ENCODE measurements at places on chromosomes 1 and 21.
A peak's percentile ranks its signal among the peaks of the same experiment; 100 is the strongest.

- no peak for DNase-seq
These were observed 2.0 kb upstream of the OR14I1 start for GRCh38 chr1:248704606-248705005.

DNA sequence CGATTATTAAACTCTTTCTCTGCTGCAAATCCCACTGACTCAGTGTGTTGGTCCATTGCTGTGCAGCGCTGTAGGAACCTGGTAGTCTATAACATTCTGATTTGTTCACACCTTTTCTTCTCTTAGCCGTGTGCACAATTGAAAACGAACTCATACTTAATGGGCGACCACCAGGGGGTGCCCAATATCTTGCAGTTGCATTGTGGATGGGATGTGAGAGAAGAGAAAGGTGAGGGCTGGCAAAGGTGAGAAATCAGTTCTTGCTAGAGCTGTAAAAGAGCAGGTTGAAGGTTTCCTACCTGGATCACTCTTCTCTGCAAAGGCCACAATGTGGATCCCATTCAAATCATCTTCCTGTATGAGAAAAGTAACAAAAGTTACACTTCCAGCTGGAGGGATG is 51.0 kb downstream of the CASQ2 start:
- DNase-seq, result no peak

GRCh38 chr1:212040629-212041412 is 5.3 kb downstream of the DTL start:
- no peak for DNase-seq

DNA sequence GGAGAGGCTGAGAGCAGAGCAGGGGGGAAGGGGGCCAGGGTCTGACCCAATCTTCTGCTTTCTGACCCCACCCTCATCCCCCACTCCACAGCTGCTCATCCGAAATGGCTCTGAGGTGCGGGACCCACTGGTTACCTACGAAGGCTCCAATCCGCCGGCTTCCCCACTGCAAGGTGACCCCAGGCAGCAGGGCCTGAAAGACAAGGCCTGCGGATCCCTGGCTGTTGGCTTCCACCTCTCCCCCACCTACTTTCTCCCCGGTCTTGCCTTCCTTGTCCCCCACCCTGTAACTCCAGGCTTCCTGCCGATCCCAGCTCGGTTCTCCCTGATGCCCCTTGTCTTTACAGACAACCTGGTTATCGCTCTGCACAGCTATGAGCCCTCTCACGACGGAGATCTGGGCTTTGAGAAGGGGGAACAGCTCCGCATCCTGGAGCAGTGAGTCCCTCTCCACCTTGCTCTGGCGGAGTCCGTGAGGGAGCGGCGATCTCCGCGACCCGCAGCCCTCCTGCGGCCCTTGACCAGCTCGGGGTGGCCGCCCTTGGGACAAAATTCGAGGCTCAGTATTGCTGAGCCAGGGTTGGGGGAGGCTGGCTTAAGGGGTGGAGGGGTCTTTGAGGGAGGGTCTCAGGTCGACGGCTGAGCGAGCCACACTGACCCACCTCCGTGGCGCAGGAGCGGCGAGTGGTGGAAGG is 17.1 kb upstream of the HDAC1 start:
- DNase-seq, result no peak

DNA sequence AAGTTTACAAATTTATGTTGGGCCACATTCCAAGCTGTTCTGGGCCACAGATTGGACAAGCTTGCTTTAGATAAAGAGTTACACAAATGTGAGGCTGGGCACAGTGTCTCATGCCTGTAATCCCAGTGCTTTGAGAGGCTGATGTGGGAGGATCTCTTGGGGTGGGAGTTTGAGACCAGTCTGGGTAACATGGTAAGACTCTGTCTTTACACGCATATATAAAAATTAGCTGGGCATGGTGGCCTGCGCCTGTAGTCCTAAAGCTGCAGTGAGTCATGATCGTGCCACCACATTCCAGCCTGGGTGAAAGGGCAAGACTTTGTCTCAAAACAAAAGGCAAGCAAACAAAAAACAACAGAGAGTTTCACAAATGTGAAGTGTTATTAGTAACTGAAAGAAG is 5.9 kb upstream of the VCAM1 start:
- no peak for DNase-seq

GRCh38 chr1:166383137-166383536 is 216.3 kb upstream of the FAM78B start:
- peak; percentile 10 for DNase-seq

DNA sequence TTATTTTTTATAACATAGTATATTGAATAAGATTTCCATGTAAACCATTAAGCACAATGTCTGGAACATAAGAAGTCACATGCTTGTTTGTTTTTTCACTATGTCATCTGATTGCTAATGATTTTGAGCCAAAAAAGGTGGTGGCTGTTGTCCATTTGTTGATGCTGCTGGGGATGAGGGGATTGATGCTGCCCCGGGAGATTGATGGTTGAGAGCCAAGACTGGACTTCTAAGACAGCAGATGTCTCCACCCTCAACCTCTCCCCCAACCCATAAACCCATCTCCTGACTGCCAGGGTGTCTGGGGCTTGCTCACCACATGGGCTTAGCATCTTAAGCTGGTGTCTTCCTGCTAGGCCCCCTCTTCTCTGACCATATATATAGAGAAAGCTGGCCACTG is 35.8 kb upstream of the CD34 start:
- DNase-seq, result no peak

DNA sequence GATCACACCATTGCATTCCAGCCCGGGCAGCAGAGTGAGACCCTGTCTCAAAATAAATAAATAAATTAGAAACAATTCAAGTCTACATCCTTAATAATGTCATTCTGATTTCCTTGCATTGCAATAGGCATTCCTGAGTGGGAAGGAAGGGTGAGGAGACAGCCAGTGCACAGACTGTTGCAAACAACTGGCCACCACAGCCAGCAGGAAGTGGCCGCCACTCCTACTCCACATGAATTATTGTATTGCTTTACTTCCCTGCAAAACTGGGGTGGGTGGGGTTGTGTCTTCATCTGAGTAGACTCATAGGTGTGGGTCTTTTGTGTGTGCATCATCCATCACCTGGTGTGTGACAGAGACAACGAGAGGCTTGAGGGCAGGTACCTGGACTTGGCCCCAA is 60.1 kb downstream of the OPTC start:
- DNase-seq, result no peak

GRCh38 chr1:229030630-229031029 is 240.3 kb upstream of the RAB4A start:
- DNase-seq, result no peak

DNA sequence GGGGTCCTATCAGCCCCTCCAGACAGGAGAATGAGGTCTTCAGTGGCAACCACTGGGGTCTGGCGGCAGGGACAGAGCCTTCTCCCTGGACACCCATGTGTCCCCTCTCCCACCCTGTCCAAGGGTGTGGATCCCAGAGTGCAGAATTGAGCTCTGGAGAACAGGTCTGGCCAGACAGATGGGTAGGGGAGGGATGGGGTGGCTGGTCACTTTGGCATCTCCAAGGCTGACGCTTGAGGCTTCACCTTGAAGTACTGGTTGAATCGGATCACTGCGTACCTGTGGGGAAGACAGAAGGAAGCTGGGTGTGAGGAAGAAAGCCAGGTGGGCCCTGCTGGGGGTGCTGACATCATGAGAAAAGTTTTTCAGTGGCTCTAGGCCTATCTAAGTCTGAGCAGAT is 19.9 kb downstream of the ETNK2 start:
- no peak for DNase-seq

DNA sequence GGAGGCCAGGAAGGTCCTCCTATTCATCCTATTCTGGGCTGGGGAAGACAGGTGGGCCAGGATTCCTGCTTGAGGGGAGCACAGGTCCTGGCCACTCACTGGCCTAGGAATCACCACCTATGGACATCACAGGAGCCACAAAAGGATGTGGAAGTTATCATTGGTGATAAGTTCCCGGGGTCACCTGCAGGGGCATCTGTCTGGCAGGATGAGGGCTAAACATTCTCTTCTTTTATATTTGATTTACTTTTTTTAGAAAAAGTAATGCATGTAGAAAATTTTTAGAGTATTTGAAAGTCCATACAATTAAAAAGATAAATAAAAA is 33.2 kb upstream of the KIAA0040 start:
- DNase-seq, result no peak

DNA sequence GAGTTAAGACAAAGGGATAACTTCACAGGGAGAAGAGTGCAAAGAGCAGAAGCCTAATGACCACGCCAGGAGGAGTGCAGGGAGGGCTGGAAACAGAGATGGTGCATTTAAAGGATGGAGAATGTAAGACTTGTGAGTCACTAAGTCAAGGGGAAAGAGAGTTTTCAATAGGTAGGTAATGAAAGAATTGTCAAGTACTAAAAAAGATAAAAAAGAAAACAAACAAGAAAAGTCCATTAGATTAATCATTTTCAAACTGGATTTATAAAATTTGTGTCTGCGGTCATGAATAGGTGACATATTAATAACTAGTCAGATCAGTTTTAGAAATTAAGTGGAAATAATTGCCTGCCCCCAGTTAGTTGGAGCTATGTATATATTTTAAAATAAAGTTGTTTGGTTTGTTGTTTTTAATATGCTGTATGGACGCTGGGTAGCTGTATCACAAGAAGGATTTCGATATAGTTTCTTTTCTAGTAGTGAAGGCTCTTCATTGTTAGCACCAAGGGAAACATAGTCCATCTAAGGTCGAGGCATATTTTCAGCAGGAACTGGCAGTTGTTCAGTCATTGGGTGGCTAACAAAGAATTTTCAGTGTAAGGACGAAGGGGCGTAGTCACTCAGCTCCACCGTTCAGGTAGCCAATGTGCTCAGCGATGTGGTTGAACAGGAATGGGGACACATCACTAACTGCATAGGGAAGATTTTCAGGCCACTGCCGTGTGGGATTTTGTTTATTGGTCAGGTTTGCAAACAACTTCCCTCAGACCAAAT is 203.0 kb downstream of the TGFB2 start:
- no peak for DNase-seq

- DNase-seq, result no peak
These were observed 30.3 kb downstream of the TEX35 start for GRCh38 chr1:178543290-178543607.

DNA sequence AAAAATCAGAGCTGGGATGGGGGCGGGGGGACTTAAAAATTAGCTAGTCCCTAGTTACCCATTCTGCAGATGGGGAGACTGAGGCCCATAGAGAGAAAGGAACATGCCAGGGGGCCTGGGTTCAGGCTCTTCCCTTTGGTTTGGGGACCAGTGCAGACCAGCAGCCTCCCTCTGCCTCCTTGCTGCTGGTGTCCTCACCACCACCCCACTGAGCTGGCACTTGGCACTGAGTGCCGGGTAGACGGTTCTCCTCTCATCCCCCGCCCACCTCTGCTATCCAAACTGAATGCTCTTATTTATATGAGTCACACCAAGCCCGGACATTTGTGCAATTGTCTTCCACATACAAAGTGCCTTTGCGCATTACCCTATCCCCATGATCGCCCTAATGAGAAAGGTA is 39.2 kb downstream of the CAMK2N1 start:
- no peak for DNase-seq

GRCh38 chr21:36849461-36850105 is 116.9 kb downstream of the HLCS start:
- no peak for DNase-seq

- no peak for DNase-seq
These were observed 21.5 kb downstream of the MAP3K7CL start for GRCh38 chr21:29151931-29152330.

DNA sequence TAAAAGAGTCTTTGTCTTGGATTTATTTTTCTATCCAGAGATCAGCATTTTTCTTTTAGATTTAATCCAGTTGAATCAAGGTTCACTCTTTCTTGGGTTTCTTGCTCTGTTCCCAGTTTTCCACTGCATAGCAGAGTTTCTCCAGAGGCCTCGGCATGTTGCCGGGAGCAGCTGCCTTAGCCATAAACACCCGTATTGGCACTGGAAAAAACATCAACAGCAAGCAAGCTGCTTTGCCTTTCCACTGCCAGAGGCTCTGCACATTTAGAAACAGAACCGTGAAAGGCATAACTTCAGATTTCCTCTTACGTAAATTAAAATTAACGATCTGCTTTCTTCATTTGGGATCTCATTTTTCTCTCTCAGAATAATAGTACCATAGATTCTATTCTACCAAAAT is 181.8 kb upstream of the L1TD1 start:
- DNase-seq, result no peak

GRCh38 chr1:246460406-246460805 is 46.7 kb downstream of the SMYD3 start:
- no peak for DNase-seq

GRCh38 chr1:88398338-88398737 is 285.7 kb upstream of the PKN2 start:
- no peak for DNase-seq

DNA sequence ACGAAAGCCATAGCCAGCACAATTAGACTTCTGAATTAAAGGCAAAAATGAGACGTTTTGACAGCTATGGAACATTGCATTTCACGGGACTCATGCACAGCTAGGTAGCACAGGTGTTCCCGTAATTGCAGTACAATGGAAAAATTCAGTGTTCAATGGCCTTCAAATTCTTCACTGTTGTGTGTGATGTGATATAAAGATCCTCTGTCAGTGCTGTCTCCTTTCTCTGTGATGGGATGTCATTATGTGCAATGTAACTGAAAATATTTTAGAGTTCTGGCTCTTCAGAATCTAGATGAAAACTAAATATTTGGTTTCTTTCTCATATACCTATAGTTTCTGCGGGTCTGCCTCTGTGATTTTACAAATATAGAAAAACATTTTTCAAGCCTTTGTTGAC is 1599.7 kb downstream of the MRPL39 start:
- DNase-seq, result no peak

DNA sequence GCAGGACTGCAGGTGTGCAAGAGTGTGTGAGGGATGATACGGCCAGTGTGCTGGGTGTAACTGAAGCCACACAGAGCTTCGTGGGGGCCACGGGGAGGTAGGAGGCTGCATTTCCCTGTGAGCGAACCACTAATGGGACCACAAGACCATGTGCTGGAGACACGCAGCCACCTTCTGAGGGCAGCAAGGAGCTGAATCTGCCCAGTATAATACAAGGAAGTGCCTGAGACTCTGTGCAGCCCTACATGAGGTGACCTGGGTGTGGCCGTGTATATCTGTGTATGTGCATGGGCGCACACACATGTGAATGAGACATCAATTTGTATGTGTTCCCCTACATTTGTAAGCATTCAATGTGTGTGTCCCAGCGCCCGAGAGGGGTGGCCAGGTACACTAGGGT is 50.8 kb downstream of the CHD5 start:
- DNase-seq, result no peak

- no peak for DNase-seq
These were observed 36.0 kb upstream of the ABCD3 start for GRCh38 chr1:94382201-94382600.

DNA sequence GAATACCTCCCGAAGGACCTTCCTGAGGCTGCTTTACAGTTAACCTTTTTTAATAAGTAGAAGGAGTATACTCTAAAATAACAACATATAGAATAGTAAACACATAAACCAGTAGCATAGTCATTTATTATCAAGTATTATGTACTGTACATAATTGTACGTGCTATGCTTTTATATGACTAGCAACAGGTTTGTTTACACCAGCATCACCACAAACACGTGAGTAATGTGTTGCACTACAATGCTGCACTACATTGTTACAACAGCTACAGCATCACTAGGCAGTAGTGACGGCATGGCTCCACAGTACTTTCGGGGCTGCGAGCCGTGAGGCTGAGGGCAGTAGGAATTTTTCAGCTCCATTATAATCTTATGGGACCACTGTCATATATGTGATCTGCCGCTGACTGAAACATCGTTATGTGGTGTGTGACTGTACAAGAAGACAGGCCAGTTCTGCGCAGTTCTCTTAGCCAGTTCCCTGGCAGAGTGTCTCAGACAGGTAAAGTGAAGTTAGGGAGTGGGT is 82.8 kb upstream of the LRRC8D start:
- DNase-seq, result no peak

GRCh38 chr21:42242611-42243010 is 23.7 kb downstream of the ABCG1 start:
- DNase-seq, result no peak

GRCh38 chr1:39110882-39111281 is 84.7 kb downstream of the NDUFS5 start:
- no peak for DNase-seq
